Thyroid gland (tissue), 4 donors: ENCODE measurements at places on chromosomes 1 and 21. TPM values are rescaled to one million over a fixed set of nuclear protein-coding genes. Genes with fewer than 3 reads are reported as not detected.

The FCGR1A gene
- 13.5 TPM for total RNA-seq

The CLCA4 gene
- total RNA-seq, result not detected

The FAM151A gene
- total RNA-seq, result not detected

DNA sequence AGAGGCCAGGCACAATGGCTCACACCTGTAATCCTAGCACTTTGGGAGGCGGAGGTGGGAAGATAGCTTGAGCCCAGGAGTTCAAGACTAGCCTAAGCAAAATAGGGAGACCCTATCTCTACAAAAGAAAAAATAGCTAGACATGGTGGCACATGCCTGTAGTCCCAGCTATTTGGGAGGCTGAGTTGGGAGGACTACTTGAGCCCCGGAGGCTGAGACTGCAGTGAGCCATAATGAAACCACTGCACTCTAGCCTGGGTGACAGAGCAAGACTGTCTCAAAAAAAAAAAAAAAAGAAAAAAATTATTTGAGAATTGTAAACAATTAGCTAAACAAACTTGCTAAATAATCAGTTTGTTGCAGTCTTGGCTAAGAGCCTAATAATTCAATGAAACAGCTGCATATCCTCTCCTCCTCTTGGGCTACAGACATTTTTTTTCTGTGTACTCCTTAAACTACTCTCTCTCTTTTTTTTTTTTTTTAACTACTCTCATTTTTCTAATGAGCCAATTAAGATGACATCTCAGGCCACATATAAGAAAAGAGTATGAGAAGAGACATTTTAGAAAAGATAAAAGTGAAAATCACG lies 10.5 kb upstream of the DNAJB4 start:
- DNase-seq, result no peak
- no peak overlapping the region for H3K4me3 ChIP-seq
- no peak overlapping the region for H3K27ac ChIP-seq
- peaks cover 3% of the 10 kb centered on the region for H3K4me1 ChIP-seq
- H3K27me3 ChIP-seq, result no peaks in the 10 kb centered on the region
- no peaks in the 10 kb centered on the region for H3K36me3 ChIP-seq

DNA sequence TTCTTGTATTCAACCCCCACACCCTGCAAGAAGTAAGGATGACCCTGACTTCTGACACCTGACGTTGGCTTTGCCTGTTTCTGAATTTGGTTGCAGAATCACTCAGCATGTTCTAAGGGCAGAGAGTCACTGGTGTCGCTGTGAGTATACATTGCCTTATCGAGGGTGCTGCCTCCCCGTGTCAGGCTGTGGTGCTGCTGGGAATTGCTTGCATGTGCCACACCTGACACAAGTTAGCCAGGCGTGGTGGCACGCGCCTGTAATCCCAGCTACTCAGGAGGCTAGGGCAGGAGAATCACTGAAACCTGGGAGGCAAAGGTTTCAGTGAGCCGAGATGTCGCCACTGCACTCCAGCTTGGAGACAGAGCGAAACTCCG lies 45.9 kb downstream of the WDR4 start:
- H3K27me3 ChIP-seq, result no peaks in the 10 kb centered on the region
- no peak for DNase-seq
- no peaks in the 10 kb centered on the region for H3K36me3 ChIP-seq
- H3K27ac ChIP-seq, result no peak overlapping the region
